ENCODE measurements at places on chromosomes 16 and 17.

GRCh38 chr17:43216369-43216761 lies 4.7 kb downstream of the TMEM106A start:
- no peak for DNase-seq

DNA sequence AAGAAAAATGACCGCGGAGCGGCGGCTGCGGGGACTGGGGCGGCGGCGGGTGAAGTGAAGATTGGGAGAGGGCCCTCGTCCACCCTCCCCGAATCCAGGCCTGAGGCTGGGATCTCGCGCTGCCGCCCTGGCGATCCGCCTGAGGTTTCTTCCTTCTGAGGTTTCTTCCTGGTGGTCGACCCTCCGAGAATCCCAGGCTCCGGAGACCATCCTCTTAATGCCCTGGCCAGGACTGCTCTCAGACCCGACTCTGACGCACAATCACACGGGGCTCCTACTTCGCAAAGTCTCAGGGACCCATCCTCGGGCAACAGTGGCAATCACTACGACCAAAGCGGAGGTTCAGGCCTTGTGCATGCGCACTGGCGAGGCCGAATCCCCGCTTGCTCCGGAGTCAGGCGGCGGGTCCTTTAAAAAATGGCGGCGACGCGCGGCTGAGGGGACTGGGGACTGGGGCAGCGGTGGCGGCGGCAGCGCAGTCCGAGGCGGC lies 18.0 kb upstream of the KCNJ18 start:
- DNase-seq: no peak

GRCh38 chr17:53659181-53659580 lies 163.5 kb upstream of the KIF2B start:
- no peak for DNase-seq

DNA sequence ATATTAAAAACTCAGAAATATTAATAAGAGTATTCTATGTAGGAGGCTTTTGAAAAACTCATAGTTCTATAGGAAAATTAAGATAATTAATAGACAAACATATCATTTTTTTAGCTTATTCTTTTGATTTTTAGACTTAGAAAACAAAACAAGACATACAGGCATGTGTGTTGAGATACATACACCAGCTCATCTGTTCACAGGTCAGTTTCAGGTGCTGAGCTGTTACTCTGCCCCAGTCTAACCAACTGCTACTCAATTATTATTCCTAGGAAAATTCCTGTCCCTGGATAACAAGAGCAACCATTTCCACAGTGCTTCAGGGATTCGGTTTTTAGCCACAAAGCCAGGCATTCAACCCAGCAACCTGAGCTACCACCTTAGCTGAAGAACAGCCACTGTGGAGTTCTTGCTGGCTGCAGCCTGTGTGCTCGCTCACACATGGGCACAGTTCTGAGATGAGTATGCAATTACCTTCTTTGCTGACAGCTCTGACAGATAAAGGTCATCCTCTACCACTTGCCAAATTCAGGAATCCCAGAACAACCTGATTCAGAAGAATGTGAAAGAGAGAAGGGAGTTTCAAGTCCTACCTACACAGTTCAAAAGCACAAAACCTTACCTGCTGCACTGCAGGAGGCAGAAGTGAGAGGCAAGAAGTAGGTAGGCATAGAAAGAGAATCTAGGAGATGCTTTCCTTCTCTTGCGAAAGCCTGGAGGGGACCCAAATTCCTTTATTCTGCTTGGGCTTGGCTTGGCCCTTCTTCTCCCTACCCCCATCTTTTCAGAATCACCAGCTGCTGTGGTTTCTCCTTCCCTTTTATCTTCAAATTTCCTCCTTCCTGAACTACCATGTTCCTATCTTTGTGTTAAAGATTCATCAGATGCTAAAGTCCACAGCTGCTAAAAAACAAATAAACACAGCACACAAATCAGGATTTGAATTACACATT lies 62.7 kb downstream of the TEX2 start:
- peak; percentile 30 for DNase-seq

DNA sequence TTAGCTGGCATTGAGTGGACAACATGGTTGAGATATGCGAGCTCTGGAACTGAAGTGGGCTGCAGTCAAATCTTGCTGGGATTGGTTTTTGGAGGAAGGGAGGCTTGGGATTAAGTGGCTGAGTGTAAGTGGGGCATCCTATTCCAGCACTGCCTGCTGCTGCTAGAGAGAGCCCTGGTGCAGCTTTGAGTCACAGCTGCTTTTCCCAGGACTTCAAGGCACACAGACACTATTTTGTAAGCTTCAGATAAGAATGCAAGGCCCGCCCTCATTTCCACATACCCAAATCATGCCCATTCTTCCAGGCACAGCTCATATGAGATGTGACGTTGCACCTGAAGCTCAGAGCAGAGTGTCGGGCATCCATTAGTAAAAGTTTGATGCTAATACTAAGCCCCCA lies 10.2 kb upstream of the MAF start:
- no peak for DNase-seq
